GM12891 (cell line): ENCODE measurements at places on chromosomes 11 and 22.

- no peak for DNase-seq
Measured at GRCh38 chr11:134585666-134586610, 173.9 kb upstream of the B3GAT1 start.

- DNase-seq = no peak
Measured at GRCh38 chr11:35944503-35945136, 758 bp downstream of the LDLRAD3 start.

GRCh38 chr11:10590218-10590915 lies 21.9 kb upstream of the LYVE1 start:
- DNase-seq = no peak

GRCh38 chr11:124754309-124754708 lies 2.3 kb upstream of the VSIG2 start:
- no peak for DNase-seq

GRCh38 chr11:69644962-69645675 lies 4.2 kb downstream of the CCND1 start:
- DNase-seq = no peak

DNA sequence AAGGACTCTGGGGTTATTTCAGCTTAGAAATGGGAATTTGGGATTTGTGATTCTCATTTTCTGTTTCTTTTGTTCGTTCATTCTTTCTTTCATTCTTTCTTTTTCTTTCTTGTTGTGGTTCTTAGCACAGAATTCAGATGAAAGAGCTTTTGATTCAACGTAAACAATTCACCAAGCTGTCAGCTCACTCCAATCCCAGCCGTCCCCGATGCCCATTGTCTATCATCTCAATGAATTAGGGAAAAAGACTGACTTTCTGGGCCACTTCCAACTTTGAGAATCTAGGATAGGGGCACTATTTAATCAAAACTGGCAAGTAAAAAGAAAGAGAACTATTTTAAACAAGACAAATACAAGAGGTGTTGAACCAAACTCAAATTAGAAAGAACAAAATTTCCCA lies 25.1 kb upstream of the TMA7B start:
- no peak for DNase-seq

DNA sequence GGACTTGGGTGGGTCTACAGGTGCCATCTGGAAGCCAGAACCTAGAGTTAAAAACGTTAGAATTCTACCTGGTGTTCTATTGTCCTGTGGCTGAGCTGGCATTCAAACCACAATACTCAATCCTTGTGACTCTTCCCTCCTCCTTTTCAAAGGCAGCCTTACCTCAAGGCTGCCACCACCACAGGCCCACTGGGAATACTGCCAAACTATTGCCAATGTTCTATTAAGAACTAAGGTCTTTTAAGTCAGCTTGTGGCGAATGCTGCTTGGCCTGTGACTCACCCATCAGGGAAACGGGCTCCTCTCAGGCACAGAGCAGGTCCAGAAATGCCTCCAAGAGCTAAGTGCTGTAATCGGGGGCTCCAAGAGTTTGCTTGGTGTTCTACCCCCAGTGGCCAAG lies 1008.4 kb downstream of the JRKL start:
- no peak for DNase-seq

GRCh38 chr11:38553148-38553547 lies 1955.1 kb upstream of the RAG2 start:
- DNase-seq = no peak

DNA sequence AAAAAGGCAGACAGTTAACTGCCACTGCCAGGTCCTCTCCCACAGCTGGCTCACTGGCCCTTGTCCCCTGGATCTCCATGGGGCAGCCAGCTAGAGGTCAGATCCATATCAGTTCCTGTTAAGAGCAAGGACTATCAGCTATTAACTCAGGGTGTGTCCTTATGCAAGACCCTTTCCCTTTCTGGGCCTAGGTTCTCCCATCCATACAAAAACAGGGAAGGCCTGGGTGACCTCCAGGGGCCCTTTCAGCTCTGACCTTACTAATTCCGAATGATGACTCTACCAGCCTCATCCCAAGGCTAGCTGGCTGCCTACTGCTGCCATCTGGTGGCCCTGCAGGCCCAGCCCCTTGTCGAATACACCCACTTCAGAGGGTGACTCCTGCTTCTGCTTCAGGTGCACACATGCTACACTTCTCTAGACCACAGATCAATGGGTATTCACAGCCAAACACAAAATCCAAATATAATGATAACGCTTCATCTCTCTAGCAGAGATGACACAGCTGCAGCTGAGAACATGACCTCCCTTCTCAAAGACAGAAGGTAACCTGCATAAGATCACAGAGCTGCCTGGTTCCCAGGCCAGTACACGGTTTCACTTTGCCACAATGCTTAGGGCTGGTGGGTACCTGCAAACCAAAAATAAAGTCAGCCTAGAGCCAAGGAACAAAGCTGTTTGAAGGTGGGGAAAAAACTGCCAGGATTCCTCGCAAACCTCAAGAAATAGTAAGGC lies 34.1 kb downstream of the SERGEF start:
- peak; percentile 21 for DNase-seq

DNA sequence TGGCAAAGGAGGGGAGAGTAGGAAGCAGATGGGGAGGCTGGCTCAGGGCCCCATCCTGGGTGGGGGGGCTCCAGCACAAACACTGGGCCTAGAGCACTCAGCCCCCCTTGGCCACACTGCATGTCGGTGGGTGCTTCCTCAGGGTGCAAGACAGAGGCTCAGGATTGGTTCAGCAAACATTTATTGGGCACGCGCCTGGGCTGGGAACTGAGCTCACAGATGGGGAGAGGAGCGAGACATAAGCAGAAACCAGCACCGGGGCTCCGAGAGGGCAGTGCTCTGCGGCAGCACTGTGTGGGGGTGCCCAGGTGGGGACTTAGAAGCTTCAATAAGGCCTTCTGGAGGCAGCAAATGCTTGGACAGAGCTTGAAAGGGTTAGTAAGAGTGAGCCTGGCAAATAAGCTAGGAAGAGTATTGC lies 12.1 kb upstream of the EHD1 start:
- no peak for DNase-seq

DNA sequence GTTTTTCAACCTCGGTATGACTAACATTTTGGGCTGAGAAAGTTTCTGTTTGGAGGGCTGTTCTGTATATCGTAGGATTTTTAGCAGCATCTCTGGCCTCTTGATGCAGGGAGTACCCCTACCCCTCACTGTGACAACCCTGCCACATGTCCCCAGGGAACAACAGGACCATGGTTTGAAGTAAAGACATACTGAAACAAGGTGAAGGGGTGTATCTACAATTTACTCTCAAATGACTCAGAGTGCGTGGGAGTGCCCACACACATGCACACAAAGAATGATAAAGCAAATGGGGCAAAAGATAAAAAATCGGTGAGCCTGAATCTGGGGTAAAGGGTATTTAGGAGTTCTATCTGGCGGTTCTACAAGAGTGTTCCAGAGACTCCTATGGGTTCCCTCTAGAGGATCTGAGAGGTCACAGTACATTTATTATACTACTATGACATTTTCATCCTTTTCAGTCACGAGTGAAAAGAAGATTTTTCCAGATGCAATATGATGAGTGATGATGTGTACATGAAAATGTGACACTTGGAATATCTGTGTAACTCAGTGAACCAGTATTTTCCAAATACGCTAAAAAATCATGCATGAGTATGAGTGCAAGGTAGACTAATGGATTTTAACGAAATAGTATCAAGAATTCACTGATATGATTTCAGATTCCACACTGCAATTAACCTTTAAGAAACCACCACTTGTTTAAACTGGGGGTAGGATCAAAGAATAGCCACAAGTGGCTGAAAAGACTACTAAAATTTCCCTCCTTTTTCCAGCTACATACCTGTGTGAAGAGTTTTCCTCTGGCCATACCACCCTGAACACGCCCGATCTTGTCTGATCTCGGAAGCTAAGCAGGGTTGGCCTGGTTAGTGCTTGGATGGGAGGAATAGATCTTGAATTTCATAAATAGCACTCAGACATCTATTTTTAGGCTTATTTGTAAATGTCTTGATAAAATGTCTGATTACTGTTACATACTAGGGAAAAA lies 56.3 kb upstream of the YPEL1 start:
- DNase-seq = no peak

- DNase-seq = no peak
Measured at GRCh38 chr11:73358071-73358470, 18.1 kb upstream of the RELT start.

GRCh38 chr11:14148653-14149273 lies 186.2 kb downstream of the SPON1 start:
- DNase-seq = no peak

GRCh38 chr11:118895093-118896039 lies 11.7 kb downstream of the CXCR5 start:
- DNase-seq = peak; percentile 73

DNA sequence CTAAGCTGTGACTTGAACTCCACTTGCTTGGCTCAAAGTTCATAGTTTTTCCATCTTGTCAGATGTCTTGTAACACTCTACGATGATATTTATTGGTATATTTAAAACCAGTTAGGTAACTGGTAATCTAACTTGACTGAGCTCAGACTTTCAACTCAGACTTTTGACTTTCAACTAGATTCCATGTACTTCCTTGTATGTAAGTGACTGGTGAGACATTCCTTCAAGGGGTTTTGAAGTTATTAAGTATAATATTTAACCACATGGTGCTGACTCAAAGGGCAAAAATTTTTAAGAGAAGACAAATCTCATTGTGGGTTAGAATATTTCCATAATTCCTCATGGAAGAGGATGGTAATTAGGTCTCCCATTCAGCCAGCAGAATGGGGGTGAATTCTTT lies 631.3 kb upstream of the ANO5 start:
- no peak for DNase-seq

GRCh38 chr11:46119352-46120216 lies 1.7 kb downstream of the PHF21A start:
- no peak for DNase-seq

DNA sequence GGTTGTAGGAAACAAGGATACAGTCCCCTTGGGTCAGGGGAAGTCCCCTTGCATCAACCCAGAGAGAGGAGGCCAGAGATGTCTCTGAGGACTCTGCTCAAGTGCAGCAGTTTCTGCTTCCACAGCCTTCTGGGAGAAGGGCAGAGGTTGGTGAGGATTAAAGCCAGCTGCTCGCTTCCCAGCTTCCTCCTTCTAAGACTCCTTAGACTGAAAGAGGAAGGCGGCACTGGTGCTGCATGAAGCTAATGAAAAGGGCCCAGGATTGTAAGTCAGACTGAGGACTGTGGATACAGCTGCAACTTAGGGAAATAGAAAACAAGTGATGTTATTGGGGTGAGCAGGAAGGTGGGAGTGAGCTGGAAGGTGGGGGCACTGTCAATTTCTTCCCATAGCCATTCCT lies at the start of gene OR52K1:
TSS of gene OR52K1 (plus strand) at position 202 of the 400 bp plus-strand sequence. CDS start 6,255 bp downstream, outside the sequence.
- no peak for DNase-seq

DNA sequence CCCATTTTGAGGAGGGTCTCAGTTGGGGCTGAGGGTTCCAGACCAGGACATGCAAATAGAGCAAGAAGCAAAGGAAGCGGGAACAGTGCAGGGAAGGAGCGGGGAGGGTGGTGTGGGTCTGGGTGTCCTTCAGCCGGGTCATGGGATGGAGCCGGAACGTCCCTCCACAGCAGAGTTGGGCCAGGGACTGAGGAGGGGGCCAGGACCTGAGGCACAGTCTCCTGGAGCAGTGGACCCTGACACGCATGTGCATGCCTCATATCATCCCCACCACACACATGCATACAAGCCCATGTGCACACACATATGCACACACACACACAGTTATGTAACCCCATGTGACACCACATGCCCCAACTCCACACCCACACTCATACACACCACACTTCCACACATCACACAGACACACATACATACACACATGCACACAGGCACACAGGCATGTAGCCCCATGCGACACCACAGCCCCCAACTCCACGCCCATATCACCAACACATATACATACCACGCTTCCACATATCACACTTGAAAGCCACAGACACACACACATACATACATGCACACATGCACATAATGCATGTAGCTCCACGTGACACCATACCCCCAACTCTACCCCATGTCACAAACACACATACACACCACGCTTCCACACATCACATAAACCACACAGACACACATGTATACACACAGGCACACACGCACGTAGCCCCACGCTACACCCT lies 1026.6 kb downstream of the BRD1 start:
- no peak for DNase-seq

GRCh38 chr11:73288873-73289707 lies 17.0 kb downstream of the P2RY6 start:
- DNase-seq = peak; percentile 69

- DNase-seq = no peak
Measured at GRCh38 chr11:86243396-86243795, 1.2 kb upstream of the EED start.

- DNase-seq = no peak
Measured at GRCh38 chr11:69360606-69361005, 66.7 kb downstream of the MYEOV start.

DNA sequence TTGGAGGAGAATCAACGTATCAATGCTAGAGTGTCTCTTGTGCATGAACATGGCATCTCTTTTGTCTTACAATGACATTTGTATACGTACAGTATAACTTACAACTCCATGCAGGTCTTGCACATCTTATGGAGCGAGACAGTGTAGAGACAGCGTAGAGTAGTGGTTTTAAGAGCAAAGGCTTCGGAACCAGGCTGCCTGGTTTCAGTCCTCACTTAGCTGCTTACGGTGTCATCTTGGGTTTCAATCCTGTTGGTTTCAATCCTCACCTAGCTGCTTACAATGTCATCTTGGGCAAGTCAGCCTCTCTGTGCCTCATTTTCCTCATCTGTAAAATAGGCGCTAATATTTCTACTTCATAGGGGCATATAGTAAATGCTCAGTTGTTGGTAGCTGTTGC lies 98.2 kb downstream of the PACS1 start:
- DNase-seq = no peak

GRCh38 chr11:113324250-113324649 lies 9.9 kb downstream of the TTC12 start:
- no peak for DNase-seq

DNA sequence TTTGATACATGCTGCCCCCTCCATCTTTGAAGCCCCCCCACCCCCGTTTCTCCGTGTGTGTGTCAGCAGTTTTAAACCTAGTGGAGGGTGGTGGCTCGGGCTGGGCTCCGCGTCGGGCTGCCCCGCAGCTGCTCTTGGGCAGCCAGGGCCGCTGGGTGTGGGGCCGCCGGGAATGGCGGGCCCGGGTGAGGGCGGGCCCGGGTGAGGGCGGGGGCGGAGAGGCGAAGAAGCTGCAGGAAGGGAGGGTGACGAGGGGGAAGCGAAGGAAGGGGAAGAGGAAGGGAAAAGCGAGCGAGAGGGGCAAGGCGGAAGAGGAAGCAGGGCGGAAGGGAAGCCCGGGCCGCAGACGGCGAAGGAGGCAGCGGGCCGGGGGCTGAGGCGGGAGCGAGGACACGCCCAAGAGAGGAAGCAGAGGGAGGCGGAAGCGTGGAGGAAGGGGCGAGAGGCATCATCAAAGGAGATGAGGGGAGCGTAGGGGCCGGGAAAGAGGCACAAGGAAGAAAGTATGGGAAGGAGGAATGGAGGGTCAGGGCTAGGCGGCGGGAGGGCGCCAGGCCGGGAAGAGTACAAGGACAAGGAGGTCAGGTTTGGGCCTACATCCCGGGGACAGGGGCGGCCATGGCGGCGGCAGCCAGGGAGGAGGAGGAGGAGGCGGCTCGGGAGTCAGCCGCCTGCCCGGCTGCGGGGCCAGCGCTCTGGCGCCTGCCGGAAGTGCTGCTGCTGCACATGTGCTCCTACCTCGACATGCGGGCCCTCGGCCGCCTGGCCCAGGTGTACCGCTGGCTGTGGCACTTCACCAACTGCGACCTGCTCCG lies 82.4 kb downstream of the BCR start:
- DNase-seq = no peak

GRCh38 chr11:80916173-80916798 lies 1475.5 kb upstream of the TENM4 start:
- DNase-seq = no peak

- DNase-seq = peak; percentile 3
Measured at GRCh38 chr11:110797453-110797852, 85.2 kb upstream of the ARHGAP20 start.
